Stimulated activated CD4-positive, alpha-beta T cell treated with anti-CD3 and anti-CD28 coated beads, Interleukin-12 subunit alpha, Interleukin-12 subunit beta, amount 100 ng/mL, for 48 hours (primary cell): ENCODE measurements at places on chromosomes 2 and 18.

DNA sequence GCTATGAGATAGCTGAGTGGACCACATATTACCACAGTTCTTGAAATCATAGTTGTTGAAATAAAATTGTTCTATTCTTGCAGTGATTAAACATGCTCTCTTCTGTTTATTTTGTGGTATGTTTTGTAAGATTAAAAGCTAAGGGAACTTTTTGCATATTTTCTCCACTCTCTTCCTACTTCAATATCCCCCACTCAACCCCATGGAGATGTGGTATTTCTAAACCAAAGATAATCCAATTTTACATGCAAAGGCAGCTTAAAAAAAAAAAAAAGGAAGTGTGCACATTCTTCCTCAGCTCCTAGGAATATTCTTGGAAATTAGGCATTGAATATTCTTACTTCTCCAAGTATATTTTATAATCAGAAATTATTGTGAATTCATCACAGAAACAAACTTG, 15.0 kb upstream of the PAX3 start:
- no peak for DNase-seq

- no peak for DNase-seq
Observed at GRCh38 chr2:20797096-20797495, 25.8 kb downstream of the LDAH start.

GRCh38 chr2:235183786-235184185, 232.0 kb downstream of the SH3BP4 start:
- no peak for DNase-seq

DNA sequence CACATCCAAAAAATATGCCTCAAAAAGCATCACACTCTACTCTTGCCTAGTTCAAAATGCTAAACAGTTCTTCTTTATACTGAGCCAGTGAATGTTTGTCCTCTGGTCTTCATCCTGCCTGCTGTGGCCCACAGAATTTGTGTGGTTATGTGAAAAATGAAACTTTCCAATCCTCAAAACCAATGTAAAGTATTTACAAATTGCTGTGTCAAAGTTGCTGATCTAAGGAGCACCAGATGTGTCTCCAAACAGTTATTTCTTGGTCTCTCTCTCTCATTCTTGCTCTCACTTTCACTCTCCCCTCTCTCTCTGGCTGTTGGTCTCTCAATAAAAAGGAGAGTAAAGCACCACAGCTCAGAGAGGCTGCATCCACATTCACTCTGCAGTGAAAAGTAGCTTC, 23.0 kb downstream of the EPHA4 start:
- DNase-seq, result no peak

GRCh38 chr18:40485318-40485717, 1469.7 kb upstream of the PIK3C3 start:
- DNase-seq, result no peak

DNA sequence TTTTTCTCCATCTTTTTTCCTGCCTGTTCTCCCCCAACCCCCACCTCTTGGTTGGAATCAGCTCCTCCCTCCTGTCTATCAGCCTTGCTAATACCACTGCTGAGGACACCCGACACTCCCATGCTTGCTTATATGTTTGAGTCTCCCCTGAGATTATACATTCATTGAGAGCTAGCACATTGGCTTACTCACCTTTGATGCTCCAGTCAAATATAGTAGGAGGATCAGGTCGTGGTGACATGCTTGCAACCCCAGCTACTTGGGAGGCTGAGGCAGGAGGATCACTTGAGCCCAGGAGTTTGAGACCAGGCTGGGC, 91.5 kb upstream of the CCBE1 start:
- DNase-seq, result no peak

- peak; percentile 30 for DNase-seq
Observed at GRCh38 chr2:174682578-174683391, 81.5 kb downstream of the CHRNA1 start.
